ENCODE measurements at places on chromosomes 16 and 17.

DNA sequence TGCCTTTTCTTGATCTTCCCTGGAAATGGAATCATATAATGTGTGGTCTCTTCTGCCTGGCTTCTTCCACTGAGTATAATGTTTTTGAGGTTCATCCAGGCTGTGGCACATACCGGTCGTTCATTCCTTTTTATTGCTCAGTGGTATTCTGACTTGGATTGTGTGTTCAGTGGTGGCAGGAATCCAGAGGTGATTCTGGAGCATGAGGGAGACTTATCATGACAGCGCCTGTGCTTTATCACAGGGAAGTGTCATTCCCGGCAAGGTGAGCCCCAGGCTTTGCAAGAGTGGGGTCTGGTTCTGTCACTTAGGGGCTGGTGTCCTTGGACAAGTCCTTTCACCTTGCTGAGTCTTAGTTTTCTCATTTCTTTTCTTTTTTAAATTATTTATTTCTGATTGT lies 53.0 kb downstream of the IRX3 start:
- DNase-seq = no peak
- no peak overlapping the region for H3K27ac ChIP-seq
- H3K4me1 ChIP-seq = no peaks in the 10 kb centered on the region
- no peak overlapping the region for H3K4me3 ChIP-seq
- H3K36me3 ChIP-seq = no peaks in the 10 kb centered on the region

GRCh38 chr17:65750166-65750565 lies 188.7 kb upstream of the AXIN2 start:
- H3K36me3 ChIP-seq = no peaks in the 10 kb centered on the region
- no peak for DNase-seq
- H3K4me1 ChIP-seq = peaks cover 29% of the 10 kb centered on the region
- H3K4me3 ChIP-seq = no peak overlapping the region

DNA sequence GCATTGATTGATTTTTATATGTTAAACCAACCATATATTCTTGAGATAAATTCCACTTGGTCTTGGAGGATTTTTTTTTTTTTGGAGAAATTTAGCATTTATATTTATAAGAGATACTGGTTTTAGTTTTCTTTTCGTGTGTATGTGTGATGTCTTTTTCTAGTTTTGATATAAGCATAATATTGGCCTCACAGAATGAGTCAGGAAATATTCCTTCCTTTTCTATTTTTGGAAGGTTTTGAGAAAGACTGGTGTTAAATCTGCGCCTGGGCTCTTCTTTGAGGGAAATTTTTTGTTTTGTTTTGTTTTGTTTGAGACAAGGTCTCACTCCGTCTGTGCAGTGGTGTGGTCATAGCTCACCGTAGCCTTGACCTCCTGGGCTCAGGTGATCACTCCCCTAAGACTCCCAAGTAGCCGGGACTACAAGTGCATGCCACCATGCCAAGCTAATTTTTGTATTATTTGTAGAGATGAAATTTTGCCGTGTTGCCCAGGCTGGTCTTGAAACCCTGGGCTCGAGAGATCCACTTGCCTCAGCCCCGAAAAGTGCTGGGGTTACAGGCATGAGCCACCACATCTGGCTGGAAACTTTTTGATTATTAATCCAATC lies 28.8 kb upstream of the CCL22 start:
- no peak overlapping the region for H3K27ac ChIP-seq
- H3K4me3 ChIP-seq = no peak overlapping the region
- no peaks in the 10 kb centered on the region for H3K27me3 ChIP-seq
- no peak for DNase-seq

DNA sequence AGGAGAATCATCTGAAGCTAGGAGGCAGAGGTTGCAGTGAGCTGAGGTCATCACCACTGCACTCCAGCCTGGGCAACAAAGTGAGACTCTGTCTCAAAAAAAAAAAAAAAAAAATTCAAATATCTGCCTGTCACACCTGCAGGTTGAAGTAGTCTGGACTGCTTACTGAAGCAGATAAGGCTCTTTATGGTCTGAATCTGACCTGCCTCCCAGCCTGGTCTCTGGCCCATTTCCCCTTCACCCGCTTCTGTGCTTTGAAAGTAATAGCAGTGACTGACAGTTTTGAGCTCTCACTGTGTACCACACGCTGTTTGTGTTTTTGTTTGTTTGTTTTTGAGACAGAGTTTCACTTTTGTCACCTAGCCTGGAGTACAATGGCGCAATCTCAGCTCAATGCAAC lies 5.8 kb downstream of the SEZ6L2 start:
- H3K27me3 ChIP-seq = no peaks in the 10 kb centered on the region
- no peak overlapping the region for H3K27ac ChIP-seq
- no peaks in the 10 kb centered on the region for H3K36me3 ChIP-seq
- no peak overlapping the region for H3K4me3 ChIP-seq
- H3K4me1 ChIP-seq = no peaks in the 10 kb centered on the region

GRCh38 chr16:63447121-63447520 lies 1410.9 kb upstream of the CDH8 start:
- no peaks in the 10 kb centered on the region for H3K27me3 ChIP-seq
- no peaks in the 10 kb centered on the region for H3K4me1 ChIP-seq
- no peak for DNase-seq
- no peak overlapping the region for H3K4me3 ChIP-seq
- no peak overlapping the region for H3K27ac ChIP-seq

GRCh38 chr17:12046786-12047185 lies 26.1 kb downstream of the MAP2K4 start:
- H3K4me1 ChIP-seq = peaks cover 42% of the 10 kb centered on the region
- no peak overlapping the region for H3K4me3 ChIP-seq
- DNase-seq = no peak
- no peaks in the 10 kb centered on the region for H3K27me3 ChIP-seq
- no peaks in the 10 kb centered on the region for H3K36me3 ChIP-seq

DNA sequence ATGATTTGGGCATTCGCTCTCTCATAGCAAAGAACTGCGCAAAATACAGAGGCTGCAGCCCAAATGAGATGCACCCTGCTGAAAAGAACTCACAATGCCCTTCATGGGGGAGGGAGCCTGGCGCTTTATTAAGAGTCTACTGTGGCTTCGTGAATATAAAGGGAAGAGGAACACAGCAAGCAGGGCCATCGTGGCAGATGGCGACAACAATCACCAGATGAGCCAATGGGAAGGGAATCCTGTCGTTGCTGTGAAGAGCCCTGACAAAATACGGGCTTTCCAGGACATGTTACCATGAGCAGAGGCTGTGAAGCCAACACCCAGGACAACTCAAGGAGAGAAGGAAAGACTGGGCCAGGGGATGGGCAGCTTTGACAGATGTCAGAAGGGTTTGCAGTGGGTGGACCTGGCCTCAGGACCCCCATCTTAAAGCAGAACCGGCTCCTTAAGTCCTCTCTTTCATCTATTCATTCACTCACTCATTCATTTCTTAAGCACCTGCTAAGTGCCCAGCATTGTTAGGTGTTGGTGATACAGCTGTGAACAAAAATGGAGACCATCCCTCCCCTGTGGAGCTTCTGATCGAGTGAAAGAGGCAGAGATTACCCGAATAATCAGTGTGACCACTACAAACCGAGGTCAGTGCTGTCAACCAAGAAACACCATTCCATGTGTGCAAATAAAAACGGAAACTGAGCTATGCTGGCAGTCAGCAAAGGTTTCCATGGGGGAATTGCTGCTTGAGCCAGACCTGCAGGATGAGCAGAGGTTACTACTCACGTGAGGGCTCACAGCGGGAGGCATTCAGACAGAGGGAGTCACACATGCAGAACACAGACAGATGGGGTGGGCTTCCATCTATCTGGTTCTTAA lies 125.8 kb downstream of the DYNLRB2 start:
- H3K4me1 ChIP-seq = no peaks in the 10 kb centered on the region
- no peaks in the 10 kb centered on the region for H3K27me3 ChIP-seq
- no peak for DNase-seq
- H3K36me3 ChIP-seq = no peaks in the 10 kb centered on the region
- no peak overlapping the region for H3K27ac ChIP-seq

DNA sequence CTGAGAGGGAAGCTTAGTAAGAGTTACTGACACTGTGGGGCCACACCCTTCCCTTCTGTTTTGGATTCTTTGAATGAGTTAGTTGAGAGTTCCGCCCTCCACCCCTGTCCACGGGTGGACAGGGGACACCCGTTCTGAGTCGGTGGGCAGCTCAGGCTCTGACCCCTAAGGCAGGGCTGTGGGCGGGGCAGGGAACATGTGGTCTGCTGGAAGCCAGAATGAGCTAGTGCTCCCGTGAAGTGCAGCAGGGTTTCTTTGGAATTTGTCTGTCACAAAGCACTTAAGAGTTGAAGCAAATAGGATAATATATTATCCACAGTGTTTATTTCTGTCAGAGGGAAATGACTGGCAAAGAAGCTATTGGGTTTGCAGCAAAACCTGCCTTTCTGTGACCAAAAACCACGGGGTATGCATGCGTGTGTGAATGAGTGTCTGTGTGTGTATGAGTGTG lies 90.1 kb downstream of the CLEC16A start:
- H3K36me3 ChIP-seq = no peaks in the 10 kb centered on the region
- peaks cover 8% of the 10 kb centered on the region for H3K4me1 ChIP-seq
- no peak overlapping the region for H3K27ac ChIP-seq
- DNase-seq = no peak

Data from adrenal gland (tissue), 19 donors.